Memory B cell (primary cell): ENCODE measurements at places on chromosomes 13 and 19.

DNA sequence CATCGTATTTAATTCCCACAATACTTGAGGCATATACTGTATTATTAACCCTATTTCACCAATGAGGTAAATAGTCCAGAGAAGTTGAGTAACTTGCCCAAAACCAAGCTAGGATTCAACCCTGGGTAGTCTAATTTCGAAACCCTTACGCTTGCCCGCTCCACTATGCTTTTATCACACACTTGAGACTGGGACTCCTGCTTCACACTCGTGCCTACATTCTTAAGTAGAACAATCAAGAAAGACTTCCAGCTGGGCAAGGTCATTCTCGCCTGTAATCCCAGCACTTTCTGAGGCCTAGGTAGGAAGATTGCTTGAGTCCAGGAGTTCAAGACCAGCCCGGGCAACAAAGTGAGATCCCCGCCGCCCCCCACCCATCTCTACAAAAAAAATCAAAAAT lies 3.6 kb downstream of the ZNF541 start:
- DNase-seq = no peak

DNA sequence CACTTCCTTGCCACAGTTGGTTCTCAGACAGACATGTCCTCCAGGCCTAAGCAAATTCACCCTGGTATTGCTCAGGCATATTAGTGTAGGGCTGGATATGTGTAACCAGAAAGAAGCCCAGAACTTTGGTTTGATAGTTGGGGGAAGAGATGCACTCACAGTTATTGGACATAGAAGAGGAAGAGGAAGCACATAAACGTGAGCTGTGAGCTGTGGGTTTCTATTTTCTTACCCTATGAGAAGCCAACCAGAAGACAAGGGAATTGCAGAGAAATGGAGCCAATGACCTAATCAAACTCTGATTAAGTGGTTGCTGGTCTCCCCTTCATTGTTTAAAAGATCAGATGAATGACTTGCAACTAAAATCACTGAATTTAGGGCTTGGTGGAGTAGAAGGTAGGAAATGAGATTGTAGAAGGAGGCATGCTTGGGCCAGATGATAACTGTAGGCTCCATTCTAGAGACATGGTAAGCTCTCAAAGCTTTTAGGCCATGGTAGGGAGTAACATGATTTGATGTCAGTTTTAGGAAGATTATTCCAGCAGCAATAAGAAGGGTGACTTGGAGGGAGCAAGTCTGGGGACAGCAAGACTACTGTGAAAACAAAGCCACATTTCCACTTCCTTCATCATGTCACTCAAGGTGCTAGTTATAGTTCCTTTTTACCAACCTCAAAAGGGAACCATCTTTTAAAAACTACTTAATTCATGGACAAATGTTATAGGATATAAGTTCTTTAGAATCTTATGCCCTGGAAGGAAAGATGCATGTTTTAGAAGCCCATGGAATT lies 24.1 kb upstream of the WDFY2 start:
- DNase-seq = no peak

- DNase-seq = no peak
Measured at GRCh38 chr19:47221080-47221841, 9.7 kb downstream of the BBC3 start.

DNA sequence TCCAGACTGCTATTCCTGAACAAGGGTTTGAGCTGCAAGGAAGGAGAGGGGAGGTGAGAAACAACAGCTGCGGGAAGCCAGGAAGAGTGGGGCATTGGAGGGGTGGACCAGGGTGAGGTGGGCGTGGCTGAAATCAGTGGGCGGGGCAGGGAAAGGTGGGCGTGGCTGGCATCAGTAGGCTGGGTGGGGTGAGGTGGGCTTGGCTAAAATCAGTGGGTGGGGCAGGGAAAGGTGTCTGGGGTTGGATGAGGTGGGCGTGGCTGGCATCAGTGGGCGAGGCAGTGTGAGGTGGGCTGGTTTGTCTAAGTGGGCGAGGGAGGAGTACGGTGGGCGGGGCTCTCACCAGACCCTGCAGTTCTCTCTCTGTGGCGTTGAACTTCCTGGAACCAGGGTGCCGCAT lies 87.6 kb downstream of the MUC16 start:
- no peak for DNase-seq

- DNase-seq = no peak
Measured at GRCh38 chr13:97141564-97142005, 80.5 kb upstream of the MBNL2 start.

DNA sequence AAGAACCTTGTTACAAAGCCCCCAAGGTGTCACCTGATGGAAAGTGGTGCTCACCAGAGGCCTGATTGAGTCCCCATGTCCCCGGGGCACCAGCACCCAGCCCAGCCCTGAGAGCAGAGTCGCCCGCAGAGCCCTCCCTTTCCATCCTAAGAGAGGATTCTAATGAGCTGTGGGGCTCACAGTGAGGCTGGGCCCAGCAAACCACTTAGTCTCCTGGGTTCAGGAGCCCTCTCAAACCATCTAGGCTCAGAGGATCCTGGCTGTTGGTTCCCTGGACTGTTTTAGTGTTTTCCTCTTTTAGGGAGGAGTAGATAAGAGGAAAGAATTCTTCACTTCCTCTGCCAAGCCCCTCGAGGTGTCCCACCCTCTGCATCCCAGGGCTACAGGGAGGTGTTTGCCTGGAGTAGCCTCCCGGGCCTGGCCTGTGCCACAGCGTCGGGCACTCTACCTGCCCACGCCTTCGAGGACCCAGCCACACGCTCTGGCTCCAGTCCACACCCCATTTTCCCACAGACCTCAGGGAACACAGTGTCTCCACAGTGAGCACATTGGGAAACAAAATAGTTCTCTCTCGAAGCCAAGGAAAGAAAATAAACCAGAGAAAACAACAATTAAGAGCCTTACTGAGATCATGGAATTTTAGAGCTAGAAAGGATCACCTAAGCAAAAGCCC lies 34.4 kb downstream of the DHRS12 start:
- no peak for DNase-seq

DNA sequence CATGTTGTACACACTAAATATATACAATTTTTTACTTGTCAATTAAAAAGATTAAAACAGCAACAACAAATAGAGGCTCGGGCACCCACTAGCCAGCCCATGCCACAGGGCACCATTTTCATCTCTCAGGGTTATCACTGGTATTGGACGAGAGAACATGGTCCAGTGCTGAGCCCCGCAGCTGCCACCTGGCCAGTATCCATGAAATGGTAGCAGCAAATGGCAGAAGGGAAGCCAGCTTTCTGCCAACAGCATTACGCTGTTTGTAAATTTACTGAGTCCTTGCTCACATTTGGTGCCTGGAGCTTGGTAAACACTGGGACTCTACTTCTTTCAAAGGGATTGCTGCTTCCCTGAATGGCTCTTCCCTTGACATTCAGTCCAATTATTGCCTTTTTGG lies 87.9 kb upstream of the WASF3 start:
- DNase-seq = no peak

- DNase-seq = no peak
Measured at GRCh38 chr13:26340807-26341206, 86.9 kb downstream of the CDK8 start.

- DNase-seq = peak; percentile 35
Measured at GRCh38 chr19:3135961-3136683, at the start of gene GNA15. Gene GNA15, plus strand, starts transcription at chr19:3136033. Its CDS starts 418 bp downstream, at chr19:3136451.

GRCh38 chr13:38180670-38181069 lies 169.0 kb upstream of the UFM1 start:
- no peak for DNase-seq

DNA sequence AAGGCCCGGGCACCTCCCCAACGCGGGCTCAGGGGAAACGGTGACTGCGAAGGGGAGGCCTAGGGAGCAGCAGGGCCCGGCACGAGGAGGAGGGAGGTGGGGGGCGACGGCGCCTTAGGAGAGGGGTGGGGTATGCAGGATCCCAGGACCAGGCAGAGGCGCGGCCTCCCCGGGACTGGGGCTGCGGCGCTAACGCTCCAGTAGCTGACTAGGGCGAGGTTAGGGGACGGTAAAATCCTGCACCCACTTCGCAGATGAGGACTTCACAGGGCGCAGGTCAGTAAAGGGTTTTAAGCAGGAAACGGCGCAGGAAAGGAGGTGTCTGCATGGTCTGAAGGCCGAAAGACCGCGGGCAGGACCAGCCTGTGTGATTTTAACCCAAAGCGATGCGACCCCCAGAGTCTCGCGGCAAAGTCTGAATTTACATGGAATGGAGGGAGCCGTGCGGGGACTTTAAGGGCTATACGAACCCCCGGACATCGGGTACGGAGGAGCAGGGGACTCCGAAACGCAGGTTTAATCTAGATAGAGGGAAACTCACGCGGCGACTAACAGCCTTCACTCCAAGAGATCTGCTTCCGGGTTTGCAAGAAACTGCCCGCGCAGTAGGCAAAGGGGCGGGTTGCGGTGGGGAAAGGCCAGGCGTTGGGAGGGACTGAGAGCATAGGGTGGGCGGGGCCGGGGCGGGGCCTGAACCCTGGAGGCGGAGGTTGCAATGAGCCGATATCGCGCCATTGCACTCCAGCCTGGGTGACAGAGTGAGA lies at the start of gene ZNF665:
ZNF665 (minus strand) TSS at position 588 of the 764 bp plus-strand sequence. CDS start 10,460 bp downstream, outside the sequence.
- peak; percentile 62 for DNase-seq

DNA sequence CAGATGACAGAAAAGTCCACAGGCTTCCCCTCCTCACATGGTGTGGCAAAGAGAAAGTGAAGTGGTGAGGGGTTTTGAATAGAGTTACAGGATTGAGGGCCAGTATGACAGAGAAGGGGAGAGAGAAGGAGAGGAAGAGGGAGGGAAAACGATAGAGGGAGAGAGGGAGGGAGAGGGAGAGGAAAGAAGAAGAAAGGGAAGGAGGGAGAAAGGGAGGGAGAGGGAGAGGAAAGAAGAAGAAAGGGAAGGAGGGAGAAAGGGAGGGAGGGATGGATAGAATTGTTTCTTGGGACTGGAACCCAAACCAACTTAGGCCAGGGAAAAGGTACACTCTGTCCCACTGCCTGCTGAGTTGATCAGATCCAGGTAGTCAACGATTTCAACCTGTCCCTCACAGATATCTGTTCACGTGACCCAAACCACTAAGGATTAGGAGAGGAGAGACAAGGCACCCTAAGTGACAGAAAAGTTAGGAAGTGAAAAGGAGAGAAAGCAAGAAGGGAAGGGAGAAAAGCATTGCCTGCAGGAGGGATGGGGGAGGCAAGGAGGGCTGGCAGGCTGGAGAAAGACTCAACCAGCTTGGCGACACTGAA lies 8.1 kb upstream of the IGFL3 start:
- no peak for DNase-seq

DNA sequence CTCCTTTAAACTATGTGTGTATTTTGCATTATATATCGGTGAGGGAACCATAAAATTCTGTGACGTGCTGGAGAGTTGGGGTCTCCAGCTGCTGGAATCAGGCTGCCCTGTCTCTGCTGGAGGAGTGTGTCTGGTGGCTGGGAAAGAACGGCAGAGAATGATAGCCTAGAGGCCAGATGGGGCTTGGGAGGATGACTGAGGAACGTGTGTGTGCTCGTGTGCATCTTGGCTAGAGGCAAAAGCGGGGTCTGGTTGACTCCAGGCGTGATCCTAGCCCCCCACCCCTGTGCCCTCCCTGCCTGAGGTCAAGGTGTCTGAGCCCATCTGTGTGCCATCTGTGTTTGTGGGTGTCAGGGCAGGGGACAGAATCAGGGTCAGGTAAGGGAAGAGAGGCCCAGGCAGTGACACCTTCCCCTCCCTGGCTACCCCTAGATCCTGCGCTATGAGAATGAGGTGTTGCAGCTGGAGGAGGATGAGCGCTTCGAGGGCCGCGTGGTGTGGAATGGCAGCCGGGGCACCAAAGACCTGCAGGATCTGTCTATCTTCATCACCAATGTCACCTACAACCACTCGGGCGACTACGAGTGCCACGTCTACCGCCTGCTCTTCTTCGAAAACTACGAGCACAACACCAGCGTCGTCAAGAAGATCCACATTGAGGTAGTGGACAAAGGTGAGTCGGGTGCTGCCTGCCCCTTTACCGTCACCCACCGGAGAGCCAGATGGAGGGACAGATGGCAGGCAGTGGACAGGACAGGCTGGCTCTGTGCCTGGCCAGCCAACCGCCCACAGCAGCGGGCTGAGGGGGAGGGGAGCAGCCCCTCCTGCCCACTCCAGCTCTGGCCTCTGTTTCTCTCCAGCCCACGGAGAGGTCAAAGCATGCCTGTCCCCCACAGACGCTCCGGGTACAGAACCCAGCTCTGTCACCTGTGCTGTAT lies 3.1 kb downstream of the SCN1B start:
- no peak for DNase-seq

DNA sequence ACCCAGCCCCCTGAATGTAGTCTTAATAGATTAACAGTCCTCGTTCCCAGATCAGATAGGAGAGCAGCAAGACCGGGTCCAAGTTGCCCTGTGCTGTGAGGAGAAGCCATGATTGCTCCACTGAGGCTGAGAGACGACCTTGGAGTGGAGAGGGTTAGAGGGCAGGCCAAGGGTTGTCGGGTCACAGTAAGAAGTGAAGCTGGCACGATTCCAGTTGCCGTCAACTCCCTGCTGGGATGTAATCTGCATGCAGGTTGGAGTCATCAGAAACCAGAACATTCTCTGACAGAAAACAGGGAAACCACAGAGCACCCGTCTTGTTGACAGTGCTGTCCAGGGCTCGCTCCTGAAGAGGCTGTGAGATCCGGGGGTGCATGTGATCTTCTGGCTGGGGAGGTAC lies 19.0 kb upstream of the ATP11A start:
- DNase-seq = no peak

DNA sequence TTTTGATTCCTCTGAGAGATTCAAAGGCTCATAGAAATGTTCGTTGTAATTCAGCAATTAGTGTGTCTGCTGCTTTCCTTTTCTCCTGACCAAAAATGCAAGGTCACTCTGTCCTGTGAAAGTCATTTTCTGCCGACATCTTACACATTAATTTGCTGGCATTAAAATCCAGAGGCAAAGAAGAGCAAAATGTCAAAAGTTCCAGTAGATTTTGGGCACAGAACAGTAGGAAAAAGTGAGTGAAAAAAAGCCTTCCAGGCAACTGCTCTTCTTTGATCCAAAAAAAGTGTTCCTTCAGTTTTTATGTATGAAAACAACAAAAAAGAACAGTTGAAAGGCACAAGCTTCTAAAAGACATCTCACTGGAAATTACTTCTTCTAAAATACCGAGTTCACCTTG lies 413.8 kb downstream of the FOXO1 start:
- DNase-seq = no peak

DNA sequence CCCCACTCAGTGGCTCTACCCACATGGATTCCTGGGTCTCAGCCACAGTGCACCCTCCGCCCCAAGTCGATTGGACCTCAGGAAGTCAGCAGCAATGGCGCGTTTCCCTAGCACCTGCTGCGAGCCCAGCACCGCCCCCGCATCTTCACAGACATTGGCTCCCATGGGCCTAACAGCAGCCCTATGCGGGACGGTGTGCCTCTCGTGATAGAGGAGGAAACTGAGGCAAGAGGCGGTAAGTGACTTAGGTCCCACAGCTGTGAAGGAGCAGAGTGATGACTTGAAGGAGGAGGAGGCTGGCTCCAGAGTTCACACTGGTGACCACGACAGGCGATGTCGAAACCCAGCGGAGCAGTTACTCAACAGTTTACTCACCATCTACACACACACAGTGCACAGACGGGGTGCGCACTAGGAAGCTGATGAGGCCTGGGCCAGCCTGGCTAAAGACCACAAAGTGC lies 104.5 kb upstream of the SOX1 start:
- DNase-seq = no peak

DNA sequence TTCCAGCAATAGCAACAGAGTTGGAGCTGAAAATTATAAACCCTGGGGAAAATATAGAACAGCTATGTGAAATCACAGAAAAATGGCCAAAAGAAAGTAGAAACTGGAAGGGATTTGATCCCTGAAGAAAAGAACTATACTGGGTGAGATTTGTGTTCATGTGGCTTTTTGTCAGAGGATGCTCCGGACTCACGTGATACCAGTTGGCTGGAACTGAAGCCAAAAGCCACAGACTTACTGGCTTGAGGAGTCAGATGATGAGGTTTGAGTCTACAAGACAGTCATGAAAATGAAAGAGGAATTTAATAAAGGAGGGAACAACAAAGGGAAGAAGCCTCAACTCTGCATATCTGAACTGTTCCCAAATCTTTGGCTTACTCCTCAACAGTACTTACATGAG lies 427.1 kb downstream of the GPC5 start:
- no peak for DNase-seq
